ENCODE measurements at places on chromosomes 7 and 10.

DNA sequence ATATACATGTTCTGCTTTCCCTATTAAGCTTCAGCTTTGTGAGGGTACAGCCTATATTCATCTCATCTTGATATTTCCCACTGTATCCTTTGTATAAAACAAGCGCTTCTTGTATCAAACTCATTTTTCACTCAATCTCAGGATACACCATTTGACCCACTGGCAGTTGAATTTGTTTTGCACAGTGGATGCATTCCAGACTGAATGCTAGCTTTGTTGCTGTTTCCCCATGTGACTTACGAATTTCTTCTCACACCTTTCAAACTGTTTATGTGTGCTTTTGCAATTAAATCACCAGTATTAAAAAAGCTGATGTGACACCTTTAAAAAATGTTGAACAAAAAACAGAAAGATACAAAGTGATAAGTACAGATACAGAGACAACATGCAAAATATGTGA is 180.9 kb downstream of the ZNF438 start:
- no peak for DNase-seq

GRCh38 chr7:17946591-17946990 is 6.3 kb upstream of the SNX13 start:
- no peak for DNase-seq

- no peak for DNase-seq
Observed at GRCh38 chr10:34031400-34031799, 696.9 kb upstream of the NRP1 start.

DNA sequence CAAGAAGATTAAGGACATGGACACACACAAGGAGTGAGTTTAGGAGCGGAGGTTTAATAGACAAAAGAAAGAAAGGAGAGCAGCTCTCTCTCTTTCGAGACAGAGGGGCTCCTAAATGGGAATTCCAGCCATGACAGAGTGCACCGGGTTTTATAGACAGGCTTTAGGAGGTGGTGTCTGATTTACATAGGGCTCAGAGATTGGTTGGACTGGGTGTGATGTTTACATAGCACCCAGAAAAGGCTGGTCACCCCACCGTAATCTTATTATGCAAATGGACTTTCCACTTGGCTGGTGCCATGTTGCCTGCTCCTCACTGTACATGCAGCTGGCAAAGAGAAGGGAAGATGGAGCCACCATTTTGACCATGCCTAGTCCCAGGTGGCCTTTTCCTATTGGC is 28.4 kb upstream of the MRC1 start:
- no peak for DNase-seq

- no peak for DNase-seq
Observed at GRCh38 chr10:28326516-28327490, 23.9 kb upstream of the MPP7 start.

- no peak for DNase-seq
Observed at GRCh38 chr10:119365773-119366599, 158.6 kb downstream of the GRK5 start.

- no peak for DNase-seq
Observed at GRCh38 chr10:13078912-13079775, 20.8 kb upstream of the OPTN start.

DNA sequence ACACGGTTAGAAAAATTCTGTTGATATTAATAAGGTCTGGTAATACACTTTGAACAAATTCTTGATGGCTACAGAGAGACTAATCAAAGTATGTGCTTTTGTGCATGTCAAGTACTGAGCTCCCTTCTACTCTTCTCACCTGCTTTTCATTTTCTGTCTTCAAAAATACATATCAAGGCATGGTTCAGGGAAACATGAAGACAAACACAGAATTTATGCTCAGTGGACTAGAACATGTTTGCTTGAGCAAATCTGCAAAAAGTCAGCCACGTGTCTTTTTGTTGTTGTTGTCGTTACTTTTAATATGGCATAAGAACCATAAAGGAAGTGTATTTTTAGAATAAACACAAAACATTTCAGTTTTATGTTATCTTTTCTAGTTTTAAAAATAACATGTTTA is 21.9 kb downstream of the CDK13 start:
- no peak for DNase-seq

- no peak for DNase-seq
Observed at GRCh38 chr7:92641921-92642511, 51.8 kb upstream of the FAM133B start.

DNA sequence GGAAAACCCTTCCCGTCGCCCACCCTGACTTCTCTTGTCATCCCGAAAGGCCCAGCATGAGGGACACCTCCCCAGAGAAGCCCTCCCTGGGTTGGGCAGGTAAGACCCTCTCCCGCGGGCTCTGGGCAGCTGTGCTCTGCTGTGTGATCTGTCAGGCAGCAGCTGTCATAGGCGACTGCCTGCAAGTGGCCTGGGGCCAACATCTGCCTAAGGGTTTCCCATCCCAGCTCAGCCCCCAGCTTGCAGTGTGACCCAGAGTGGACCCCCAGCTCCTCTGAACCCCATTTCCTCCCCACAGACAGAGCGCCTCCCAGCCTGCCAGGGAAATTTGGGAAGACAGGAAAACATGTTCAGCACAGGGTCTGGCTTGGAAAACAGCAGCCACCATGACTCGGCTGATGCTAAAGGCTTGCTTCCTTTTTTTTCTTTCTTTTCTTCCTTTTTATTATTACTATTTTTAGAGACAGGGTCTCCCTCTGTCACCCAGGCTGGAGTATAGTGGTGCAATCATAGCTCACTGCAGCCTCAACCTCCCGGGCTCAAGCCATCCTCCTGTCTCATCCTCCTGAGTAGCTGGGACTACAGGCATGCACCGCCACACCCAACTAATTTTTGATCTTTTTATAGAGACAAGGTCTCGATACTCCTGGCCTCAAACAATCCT is 18.3 kb upstream of the TNRC18 start:
- DNase-seq = no peak

DNA sequence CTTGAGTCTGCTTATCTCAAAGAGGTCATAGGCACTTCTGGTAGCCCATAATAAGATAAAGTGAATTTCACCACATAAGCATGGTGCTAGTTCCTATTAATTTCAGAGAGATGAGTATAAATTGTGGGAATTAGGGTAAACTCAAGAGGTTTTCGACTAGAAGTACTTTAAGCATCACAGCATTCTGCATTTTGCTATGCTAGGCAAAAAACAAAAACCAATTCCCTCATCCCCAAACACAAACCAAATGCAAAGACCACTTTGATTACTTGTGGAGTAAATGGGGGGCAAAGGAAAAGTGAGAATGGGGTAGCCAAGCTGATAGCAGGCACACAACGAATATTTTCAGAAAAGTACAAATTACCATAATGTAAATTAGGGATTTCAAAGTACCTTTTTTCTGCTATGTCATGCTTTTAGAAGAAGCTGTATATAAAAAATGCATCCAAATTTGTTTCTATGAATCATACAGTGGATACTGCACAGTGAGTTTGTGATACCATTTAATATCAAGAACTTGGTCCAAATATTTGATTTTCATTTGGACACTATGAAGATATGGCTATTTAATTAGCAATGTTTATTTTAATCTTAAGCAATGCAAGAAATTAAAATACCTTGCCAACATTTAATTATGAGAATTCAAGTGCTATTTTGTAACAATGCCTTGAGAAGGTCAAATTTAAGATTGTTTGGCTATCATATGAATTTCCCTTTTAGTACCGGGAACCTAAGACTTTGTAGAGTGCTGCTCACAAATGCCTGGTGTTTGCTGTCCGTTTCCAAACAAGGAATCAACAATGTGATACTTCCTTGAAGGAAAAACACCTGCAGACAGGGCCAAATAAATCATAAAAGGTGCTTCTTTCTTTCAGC is 455.5 kb downstream of the PHTF2 start:
- DNase-seq = no peak

GRCh38 chr7:35712563-35713226 is 17.8 kb upstream of the HERPUD2 start:
- no peak for DNase-seq

- no peak for DNase-seq
Observed at GRCh38 chr10:43360086-43360485, 11.3 kb upstream of the FXYD4 start.

- DNase-seq = no peak
Observed at GRCh38 chr10:95397747-95398146, 106.9 kb upstream of the PDLIM1 start.

GRCh38 chr10:118798231-118798662 is 43.5 kb upstream of the CACUL1 start:
- DNase-seq = no peak

DNA sequence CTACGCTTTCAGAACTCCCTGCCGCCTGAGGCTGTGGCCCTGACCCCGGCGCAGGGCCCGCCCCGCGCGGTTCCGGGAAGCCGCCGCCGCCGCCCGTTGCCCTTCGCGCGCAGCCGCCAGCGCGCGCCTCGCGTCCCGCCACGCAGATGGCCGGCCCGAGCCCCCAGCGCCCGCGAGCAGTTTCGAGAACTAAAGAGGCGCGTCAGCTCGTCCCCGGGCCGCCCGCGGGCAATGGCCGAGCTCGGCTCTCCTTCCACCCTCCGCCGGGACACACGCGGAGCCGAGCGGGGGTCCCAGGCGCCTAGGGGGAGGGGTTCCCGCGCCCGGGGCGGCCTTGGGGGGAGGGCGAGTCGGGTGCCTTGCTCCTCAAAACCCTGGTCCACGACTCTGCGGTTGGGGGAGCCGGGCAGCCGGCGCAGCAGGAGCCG is 1.8 kb downstream of the HNRNPF start:
- no peak for DNase-seq

- DNase-seq = no peak
Observed at GRCh38 chr7:157527686-157528085, 190.9 kb downstream of the DNAJB6 start.

DNA sequence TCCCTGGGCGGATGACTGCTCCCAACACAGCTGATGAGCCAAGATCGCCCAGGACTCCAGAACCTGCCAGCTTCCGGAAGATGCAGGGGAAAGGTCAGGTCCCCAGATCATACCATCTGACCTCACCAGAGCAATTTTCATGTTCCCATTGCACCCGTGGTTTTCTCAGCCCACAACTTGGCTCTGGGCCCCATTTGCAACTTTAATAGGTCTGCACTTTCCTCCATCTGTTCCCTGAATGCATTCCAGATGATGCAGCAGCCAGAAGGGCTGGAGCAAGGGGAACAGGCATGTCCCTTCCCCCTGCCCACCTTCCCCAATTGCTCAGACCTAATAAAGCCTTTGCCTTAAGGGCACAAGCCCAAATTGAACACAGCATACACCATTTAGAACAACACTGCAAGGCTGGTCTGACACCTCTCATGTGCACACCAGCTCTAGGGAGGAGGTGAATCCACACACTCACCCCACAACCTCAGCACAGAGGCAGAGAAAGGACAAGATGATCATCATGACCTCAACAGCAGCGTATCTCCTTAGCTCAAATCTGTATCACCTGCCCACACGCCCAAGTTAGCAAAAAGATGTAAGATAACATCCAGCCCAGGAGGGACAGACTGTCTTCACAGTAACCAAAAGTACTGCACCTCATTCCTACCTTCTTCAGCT is 87.5 kb downstream of the PLXNA4 start:
- DNase-seq = no peak

DNA sequence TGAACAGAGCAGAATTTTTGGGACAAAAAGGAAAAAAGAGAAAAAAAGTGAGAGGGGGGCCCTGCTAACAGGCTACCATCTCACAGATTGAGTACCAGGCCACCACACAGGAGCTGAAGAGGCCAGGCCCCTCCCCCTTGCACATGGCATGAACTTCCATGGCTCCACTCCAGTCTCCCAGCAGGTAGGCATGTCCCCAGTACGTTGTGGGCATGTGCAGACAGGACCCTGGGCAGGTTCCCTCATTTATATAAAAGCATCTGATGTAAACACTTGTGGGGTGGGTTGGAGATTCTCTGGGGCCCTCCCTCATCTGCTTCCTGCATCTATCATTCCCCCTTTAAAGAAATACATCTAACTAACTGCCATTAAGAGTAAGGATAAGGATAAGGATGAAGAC is 45.0 kb upstream of the AKR1C1 start:
- no peak for DNase-seq

GRCh38 chr7:136783934-136784333 is 84.5 kb upstream of the CHRM2 start:
- DNase-seq = no peak

- no peak for DNase-seq
Observed at GRCh38 chr10:36872702-36873393, 252.6 kb upstream of the ANKRD30A start.

DNA sequence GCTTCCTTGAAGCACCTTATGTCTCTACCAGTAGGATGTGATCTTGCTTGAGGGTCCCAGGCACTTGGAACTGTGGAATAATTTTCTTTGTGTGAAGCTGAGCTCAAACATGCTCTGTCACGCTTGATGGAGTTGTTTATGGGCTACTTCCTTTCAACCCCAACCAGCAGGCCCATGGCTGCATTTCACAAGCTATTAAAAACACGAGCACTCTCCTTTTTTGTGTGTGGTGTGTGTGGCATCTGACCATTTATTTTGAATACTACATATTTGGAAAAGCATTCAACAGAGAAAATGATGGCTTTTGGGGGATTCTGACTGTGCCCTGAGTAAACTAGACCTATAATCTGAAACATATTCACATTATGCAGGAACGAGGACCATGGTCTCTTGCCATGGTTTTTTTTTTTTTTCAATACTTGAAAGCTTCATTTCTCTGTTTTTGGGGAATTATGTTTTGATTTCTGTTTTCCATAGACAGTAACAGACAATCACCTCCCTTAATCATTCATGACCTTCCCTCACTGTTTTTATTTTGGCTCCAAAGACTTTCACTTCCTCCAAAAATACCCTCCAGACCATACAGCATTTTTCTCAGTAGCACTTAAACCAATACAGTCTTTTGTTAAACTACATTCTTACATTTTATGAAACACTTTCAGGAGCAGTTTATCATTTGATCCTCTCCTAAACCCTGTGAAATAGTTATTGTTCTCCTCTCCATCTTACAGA is 233.6 kb upstream of the BMPER start:
- DNase-seq = no peak

- DNase-seq = no peak
Observed at GRCh38 chr7:121563177-121563576, 167.1 kb upstream of the FAM3C start.

DNA sequence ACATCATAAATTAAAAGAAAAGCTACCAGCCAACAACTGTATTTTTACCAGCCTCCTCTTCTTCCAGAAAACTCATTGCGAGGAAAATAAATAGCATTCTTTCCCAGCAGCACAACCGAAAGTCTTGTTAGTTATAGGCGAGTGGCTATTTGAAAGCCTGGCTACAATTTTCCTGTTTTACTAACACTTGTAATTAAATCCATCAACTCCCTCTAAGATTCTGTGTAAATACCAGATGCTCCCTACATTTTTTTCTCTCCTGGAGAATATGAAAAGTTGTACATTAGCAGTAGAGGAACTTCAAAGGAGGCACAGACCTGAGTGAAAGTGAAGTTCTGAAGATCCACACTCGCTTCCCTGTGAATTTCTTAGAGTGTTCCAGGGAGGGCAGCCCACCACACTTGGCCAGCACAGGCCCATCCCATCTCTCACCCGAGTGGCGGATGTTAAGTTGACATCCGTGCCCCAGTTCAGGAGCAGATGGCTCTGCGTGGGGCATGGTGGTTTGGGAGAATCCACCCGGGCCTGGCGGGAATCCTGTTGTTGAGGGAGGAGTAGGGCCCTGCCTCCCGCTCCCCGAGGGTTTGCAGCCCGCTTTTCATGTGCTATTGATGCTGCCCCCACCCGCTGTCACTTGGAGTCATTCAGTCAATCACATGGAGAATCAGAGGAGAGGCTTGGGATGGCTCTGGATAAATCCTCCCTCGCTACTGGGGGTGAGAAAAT is 451.0 kb upstream of the GALNT17 start:
- DNase-seq = no peak

Measured in iPS DF 19.7 (cell line).